ENCODE measurements at places on chromosomes 16 and 17.

DNA sequence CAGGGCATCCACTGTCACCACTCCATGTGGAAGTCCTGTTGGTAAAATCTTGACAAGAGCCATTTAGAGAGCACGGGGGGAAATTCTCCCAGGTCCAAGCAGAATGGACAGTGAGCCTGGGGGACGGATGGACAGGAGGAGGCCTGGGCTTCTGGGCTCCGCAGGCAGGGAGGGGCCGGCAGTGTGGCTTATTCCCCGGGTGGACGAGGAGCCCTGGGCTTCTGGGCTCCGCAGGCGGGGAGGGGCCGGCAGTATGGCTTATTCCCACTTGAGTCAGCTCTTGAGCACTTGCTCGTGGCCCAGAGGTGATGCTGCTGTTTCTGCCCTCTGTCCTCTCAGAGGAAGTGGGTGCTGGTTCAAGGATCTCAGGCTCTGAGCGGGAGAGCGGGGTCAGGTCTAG is 22.2 kb upstream of the RPL13 start:
- no peak for DNase-seq

- DNase-seq = no peak
Measured at GRCh38 chr17:16925461-16926060, 46.4 kb downstream of the TNFRSF13B start.

- DNase-seq = no peak
Measured at GRCh38 chr17:17722906-17723353, 41.7 kb downstream of the RAI1 start.

GRCh38 chr17:67224736-67225135 is 20.3 kb downstream of the HELZ start:
- no peak for DNase-seq

- no peak for DNase-seq
Measured at GRCh38 chr16:22081050-22081449, 11.3 kb upstream of the VWA3A start.

DNA sequence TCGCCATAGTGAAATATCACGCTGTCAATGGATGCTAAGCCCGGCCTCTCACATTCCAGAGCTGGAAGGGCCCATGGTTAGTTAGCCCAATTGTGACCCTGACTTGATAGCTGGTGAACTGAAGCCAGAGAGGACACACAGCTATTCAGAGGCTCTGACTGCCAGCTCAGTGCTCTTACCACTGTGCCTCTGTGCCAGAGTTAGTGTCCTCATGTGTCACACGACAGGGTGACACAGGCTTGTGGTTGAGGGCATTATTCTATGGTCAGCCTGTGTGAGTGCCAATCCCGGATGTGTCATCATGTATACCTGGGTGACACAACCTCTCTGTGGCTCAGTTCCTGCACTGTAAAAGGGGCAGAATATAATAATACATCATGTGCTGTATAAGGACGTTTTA is 2.5 kb upstream of the MT1X start:
- peak; percentile 8 for DNase-seq

DNA sequence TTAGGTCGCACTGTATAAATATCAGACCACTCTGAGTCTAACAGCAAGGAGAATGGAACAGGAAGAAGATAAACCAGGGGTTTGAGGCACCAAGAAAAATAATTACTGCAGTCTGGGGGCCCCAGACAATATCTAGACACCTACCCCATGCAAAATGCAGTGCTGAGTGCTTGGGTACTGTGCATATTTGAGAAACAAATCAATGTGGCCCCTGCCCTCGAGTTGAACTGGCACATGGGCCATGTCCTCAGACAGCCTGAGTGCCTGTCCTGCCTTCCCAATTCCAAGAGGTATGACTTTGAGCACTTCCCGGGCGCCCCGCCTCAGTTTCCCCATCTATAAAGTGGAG is 6.2 kb upstream of the CIITA start:
- no peak for DNase-seq

GRCh38 chr16:19609359-19609758 is 53.9 kb downstream of the VPS35L start:
- no peak for DNase-seq

DNA sequence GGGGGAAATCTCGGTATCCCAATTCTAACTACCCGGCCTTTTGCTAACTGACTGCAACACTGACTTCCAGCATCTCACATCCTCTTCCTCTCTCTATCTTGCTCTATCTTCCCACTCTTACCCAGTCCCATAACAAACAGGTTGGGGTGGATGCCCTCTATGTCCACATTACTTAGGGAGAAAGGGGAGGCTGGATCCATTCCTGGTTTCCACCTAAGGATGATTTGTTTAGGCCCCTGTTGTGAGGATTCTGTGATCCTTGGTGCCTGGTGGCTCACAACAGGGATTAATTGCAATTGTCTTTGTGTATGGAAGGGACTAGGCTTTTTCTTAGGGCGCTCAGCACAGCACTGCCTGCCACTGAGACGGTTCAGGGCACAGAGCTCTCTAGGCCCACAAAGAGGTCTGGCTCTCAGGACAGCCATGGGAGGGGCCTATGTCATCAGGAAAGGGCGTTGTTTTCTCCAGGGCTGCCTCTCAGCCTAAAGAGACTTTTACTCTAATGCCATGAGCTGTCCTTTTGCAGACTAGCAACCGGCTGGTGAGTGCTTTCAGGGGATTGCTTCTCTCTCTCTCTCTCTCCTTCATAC is 612.1 kb upstream of the SALL1 start:
- no peak for DNase-seq

GRCh38 chr17:47288531-47289116 is 35.0 kb downstream of the ITGB3 start:
- DNase-seq = peak; percentile 38

DNA sequence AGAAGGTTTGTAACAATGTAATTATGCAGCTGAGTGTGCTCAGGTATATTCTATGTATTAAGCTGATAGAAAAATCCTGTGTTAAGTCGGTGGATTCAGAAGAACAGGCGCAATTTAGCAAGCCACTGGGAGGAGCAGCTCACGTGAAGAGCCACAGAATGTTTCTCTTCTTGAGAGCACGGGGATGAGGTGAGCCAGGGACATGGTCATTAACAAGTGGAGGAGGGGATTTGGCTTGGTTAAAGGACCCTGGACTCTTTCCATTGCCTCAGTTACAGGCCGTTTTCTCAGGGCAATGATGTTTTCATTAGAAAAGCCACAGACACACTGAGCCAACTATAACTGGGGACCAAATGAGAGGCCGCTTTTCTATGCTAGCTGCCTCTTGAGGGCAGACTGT is 178.7 kb downstream of the SNX29 start:
- no peak for DNase-seq

- DNase-seq = no peak
Measured at GRCh38 chr16:82331974-82332750, 162.1 kb upstream of the MPHOSPH6 start.

DNA sequence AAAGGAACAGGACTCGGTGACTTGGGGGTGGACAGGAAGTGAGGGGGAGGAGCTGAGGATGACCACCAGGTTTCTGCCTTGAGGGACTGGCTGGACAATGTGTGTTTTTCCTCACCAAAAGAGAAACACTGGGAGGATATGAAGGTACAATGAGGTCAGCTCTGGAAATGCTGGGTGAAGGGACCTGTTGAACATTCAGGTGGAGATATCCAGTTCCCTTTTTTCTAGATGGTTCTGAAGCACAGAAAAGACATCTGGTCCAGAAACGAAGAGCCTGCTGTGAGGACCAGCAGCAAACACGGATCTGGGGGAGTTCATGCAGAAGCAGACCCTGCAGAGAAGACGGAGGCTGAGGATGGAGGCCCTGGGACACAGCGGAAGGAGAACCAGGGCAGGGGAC is 17.5 kb downstream of the ARHGAP17 start:
- DNase-seq = no peak

- no peak for DNase-seq
Measured at GRCh38 chr17:17667947-17668346, 13.3 kb upstream of the RAI1 start.

GRCh38 chr17:5110816-5111215 is 862 bp downstream of the ZNF232 start:
- DNase-seq = peak; percentile 18

GRCh38 chr16:57842601-57843000 is 40.3 kb upstream of the KIFC3 start:
- no peak for DNase-seq

DNA sequence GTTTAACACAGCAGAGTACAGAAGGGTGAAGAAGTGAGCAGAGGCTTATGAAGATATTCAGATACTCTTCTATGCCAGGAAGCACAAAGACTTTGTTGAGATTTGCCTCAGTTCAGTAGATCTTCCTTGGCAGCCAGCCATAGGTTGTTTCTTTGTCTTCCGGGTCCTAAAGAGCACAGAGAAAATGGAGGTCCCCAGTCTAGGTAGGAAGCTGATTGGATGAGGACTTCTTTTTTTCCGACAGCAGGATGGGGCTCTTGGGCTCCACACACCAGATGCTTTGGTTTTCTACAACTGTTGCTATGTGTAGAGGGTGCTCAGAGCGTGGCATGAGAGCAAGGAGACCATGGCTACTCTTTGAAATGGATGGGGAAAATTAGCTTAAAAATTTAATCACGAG is 8.3 kb upstream of the CDC6 start:
- no peak for DNase-seq

- DNase-seq = no peak
Measured at GRCh38 chr16:69302301-69302700, 8.8 kb upstream of the VPS4A start.

DNA sequence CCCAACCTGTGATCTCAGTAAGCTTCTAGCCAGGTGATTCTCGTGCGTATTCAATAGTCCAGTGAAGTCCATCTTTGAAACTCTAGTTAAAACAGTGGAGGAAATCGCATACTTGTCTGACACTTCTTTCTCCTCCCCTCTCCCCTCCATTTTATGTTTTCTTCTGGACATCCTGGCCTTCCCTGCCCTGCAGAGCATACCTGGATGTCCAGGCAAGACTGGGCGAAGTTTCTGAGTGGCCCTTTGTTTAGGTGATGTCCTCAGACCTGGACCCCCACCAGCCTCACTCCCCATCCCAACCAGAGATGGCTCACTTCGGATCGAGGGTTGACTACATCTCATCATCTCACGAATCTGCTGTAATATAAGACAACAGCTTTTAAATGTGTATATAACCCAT is 65.7 kb downstream of the CCDC182 start:
- DNase-seq = no peak

DNA sequence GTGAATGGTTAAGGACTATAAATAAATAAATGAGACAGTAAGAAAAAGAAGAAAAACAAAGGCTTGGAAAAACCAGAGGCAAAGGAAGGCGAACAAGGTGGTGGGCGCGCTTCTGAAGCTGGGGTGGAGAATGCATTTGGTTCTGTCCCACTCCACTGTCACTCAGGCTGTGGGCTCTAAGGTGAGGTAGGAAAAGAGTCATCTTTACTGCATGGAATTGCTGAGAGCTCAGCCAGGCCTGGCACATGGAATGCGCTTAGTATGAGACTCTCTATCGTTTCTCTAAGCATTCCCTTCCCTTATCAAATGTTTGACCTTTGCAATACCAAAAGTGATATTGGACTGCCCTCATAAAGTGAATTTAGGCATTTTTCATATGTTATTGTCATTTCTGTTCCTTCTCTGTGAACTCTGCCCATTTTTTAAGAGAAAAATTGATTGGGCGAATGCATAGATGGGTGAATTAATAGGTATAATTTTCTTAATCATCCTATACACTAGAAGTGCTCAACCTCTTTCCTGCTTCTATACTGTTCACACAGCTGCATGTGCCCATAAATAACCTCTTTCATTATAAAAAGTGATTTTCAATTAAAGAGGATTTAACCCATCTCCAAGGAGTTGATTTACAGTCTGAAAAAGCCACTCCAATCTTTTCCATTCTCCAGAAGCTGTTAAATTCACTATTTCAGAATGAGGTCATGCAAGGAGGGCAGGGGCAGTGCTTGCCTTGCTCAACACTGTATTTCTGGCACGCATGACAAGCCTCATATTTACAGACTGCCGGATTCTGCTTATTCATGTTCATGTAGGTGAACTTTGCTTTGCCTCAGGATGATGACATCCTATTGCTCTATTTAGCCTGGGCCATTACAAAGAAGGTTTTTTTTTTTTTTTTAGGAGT is 87.7 kb downstream of the MYH10 start:
- DNase-seq = peak; percentile 61

- DNase-seq = no peak
Measured at GRCh38 chr17:6048486-6048885, 21.7 kb upstream of the WSCD1 start.

DNA sequence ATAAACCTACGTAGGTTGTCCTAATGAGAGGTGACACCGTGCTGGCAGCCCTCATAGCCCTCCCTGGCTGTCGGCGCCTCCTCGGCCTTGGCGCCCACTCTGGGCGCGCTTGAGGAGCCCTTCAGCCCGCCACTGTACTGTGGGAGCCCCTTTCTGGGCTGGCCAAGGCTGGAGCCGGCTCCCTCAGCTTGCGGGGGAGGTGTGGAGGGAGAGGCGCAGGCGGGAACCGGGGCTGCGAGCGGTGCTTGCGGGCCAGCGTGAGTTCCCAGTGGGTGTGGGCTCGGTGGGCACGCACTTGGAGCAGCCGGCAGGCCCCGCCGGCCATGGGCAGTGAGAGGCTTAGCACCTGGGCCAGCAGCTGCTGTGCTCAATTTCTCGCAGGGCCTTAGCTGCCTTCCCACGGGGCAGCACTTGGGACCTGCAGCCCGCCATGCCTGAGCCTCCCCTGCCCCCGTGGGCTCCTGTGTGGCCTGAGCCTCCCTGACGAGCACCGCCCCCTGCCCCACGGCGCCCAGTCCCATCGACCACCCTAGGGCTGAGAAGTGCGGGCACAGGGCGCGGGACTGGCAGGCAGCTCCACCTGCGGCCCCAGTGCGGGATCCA is 40.1 kb upstream of the AMZ2 start:
- DNase-seq = no peak

GRCh38 chr17:42409523-42410318 is 13.3 kb downstream of the CAVIN1 start:
- DNase-seq = no peak

DNA sequence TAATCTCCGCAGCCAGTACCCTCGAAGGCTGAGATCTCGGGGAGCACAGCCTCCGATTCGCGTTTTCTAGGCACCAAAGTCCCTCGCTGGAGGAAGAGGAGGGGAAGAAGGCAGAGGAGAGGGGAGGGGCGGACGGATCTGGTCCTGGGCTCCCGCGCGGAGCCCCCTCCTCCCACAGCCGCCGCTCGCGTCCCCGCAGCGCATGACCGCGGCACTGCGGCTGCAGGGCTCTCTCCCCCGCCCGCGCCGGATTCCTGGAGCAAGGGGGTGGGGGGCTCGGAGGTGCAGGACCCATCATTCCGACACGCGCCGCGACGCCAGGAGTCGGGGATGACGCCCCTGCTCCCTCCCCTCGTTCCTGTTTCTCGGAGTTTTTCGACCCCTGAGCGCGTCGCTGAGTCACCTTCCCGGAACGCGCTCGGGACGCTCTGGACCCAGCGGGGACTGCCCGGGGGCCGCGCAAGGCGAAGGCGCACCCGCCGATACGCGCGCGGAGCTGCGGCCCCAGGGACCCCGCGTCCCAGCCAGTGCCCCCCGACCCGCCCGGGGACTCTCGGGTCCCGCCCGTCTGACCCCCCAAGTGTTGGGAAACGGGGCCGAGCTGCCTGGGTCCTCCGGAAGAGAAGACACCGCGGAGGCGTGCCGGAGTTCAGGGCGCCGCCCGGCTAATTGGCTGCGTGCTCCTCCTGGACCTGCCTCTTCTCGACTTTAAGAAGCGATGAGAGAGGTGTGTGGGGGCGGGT is 1.4 kb upstream of the SPHK1 start:
- peak; percentile 63 for DNase-seq

- DNase-seq = no peak
Measured at GRCh38 chr17:82684228-82684841, 14.2 kb downstream of the RAB40B start.

Measured in inflammatory macrophage (primary cell).